ENCODE measurements at places on chromosomes 7 and 10.

GRCh38 chr7:29471444-29472138 lies 92.0 kb upstream of the PRR15 start:
- DNase-seq: no peak

- DNase-seq: no peak
These were observed 794.5 kb upstream of the IGFBP3 start for GRCh38 chr7:46715579-46715978.

GRCh38 chr7:151126491-151127137 lies 40.3 kb downstream of the AGAP3 start:
- DNase-seq: no peak

DNA sequence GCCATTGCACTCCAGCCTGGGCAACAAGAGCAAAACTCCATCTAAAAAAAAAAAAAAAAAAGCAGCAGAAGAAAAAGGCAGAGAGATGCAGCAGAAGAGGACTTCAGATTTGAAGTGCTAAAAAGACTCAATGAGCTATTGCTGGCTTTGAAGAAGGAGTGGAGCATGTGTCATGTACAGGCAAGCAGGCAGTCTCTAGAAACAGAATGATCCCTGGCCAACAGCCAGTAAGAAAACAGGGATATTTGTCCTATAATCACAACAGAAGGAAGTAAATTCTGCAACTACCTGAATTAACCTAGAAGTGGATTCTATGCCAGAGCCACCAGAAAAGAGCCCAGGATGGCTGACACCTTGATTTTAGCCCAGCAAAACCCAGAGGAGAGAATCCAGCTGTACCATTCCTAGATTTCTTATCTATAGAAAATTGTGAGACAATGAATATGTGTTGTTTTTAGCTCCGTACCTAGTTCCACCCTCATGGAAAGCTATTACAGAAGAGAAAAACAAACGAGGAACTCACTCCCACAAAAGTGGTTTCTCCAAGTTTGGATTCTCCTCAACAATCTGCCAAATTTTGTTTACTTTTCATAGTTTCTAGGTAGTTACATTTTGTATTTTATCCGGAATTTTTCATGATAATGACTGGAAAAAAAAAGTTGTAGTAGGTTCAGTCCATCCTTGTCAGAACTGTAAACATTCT lies 198.2 kb upstream of the GNAI1 start:
- DNase-seq: no peak

DNA sequence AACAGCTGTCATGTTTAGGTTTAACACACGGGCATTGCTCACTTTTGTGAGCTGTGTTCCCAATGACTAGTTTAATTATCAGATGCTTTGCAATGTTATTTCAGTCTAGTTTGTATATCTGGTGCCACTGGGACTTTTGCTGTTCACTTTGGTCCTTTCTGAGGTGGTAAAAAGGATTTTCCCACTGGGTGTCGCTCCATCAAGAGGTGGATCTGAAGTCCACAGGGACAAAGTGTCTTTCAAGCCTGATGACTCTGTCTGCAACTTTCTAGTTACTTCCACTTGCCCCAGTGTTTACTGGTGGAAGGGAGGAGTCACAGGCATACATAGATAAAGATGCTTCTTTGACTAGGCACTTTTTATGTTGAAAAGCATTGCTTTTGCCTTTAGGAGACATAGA lies 242.2 kb downstream of the HGF start:
- DNase-seq: no peak

DNA sequence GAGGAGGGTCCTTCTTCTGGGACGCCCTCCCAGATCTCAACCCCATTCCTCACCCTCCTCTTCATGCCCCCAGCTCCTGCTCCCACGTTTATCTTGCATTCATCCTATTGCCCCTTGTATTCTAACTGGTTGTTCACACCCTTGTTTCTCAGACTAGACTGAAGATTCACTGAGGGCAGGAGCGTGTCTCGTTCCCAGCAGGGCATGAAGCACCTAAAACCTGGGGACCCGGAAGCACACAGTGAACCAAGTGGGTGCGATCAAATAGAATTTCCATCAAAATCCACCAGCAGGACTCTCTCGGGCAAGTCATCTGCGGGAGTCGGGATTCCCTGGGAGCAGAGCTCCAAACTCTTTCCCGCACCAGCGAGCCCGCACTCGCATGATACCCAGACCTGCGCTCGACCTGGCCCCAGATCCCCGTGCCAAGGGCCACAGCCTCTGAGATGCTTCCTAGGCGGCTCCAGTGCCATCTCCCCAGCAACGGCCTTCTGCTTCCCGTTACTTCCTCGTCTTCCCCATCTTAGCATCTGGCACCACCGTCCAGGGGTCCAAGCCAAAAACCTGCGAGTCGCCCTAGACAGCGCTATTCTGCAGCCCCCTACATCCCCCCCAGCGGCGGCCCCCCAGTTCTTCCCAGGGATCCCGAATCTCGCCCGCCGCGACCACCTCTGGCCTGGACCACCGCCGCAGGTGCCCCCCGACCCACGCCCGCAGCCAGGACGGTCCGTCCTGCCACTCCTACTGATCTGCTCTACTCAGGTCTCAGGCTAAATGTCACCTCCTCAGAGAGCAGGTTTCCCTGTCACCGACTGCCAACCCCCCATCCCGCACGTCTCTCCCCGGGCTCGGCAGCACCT lies 6.1 kb upstream of the GBX1 start:
- DNase-seq: no peak

DNA sequence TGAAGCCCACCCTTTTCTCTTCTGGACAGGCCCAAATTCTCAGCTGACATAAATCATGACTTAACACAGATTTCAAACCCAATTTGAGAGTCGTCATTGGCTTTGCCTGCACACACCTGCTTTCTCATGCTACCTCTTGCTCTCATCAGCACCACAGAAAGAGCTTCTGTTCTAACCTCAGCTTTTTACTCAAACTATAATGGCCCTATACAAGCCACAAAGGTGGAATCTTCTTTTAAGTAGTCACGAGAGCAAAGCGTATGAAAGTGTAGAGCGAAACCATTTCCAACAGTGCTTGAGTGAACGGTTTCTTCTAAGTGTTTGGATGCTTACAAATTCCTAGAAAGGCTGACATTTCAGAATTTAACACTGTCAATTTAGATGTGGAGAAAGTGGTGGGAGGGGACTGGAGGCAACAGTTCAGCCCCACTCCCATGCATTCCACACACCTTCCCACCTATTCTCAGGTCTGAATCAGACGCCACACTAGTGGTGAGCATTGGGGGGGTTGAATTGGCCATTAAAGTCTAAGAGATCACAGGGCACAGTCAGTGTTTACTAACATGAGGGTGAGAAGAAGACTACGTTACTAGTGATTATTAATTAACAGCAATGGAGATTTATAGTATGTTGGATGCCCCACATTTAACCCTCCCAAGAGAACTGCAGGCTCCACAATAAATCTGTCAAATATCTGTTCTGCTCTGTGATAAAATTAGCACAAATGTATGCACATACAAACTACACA lies 114.0 kb downstream of the PRKCQ start:
- no peak for DNase-seq

- DNase-seq: no peak
These were observed 8.2 kb upstream of the CYP17A1 start for GRCh38 chr10:102845352-102845902.

- no peak for DNase-seq
These were observed 260.3 kb downstream of the SNX13 start for GRCh38 chr7:17680026-17680425.

- DNase-seq: no peak
These were observed 115.8 kb downstream of the SEMA3D start for GRCh38 chr7:85070967-85071628.

DNA sequence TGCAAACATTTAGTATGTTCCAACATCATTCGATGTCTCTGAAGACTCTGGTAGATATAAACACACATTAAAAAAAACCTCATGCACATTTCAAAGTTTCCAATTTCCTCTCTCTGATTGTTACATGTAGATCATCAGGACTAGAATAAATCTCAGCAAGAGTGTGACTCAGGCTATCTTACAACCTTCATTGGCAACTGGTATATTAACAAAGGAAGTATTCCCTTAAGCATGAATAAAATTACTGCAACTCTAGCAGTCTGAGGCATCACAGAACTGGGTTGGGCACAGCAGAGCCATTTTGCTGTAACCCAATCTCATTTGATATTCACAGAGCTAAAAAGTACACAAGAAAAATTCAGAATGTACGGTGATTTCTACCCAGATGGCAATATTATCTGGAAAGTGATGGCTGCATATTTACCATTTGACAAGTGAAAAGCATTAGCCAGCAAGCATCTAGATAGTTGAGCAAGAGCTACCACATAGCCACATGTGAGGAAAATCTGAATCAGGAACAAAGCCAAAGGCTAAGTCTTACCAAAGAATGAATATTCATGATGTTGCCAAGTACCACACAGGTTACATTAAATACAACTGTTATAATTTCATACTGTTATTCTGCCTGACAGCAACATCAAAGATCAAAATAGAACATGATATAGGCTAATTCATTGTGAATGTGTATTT lies 232.2 kb downstream of the CRPPA start:
- no peak for DNase-seq

DNA sequence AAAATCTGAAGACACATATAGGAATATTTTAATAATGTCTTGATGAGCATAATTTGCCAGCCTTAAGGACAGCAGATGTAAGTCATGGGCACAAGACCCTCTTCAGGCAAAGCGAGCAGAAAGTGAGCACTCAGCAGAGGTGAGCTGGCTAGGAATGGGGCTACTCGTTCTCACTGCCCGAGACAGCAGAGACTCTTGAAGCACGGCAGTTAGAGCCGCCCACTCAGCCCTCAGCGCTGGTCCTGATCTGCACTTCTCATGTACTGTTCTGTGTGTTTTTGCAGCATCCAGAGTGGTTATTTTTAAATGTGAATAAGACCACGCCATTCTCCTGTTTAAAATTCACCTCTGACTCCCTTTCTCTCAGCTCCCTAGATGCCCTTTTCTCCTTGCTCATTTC lies 65.3 kb downstream of the GFRA1 start:
- DNase-seq: no peak

DNA sequence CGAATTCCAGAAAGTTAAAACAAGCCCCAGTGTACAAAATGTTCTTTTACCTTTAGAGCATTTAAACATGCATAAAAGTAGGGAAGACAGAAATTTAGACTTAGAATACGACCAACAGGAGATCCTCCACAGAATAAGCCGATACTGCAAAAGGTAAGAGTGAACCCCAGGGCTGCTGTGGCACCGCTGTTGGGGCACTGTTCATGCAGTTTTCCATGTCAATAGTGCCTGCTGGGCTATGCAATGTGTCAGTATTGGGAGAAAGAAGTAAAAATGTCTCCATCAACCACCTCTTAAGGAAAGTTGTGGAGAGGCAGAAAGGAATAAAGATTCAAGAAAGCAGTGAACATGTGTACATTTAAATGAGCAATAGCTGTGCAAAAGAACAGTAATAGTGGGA lies 326.5 kb upstream of the SEMA3C start:
- DNase-seq: no peak
